Right ventricle myocardium superior (tissue), 1 donor: ENCODE measurements at places on chromosomes 16 and 17. TPM values are rescaled to one million over a fixed set of nuclear protein-coding genes. Genes with fewer than 3 reads are reported as not detected.

NPIPB6 gene
- 0.48 TPM for total RNA-seq

RND2 gene
- total RNA-seq, result 0.65 TPM

OR3A2 gene
- total RNA-seq, result 0.11 TPM

SYCE1L gene
- total RNA-seq, result 0.46 TPM

LLGL2 gene
- 3.6 TPM for total RNA-seq

PSMB3 gene
- 154 TPM for total RNA-seq

TCAP gene
- total RNA-seq, result 5,900 TPM

SMG6 gene
- total RNA-seq, result 19.3 TPM

TNFRSF17 gene
- not detected for total RNA-seq

DUSP14 gene
- total RNA-seq, result 19.6 TPM

CTRB1 gene
- total RNA-seq, result not detected

FBXO39 gene
- total RNA-seq, result 0.13 TPM

SLC2A4 gene
- total RNA-seq, result 141 TPM

SULT1A1 gene
- total RNA-seq, result 13.1 TPM

SOST gene
- not detected for total RNA-seq

LRRC46 gene
- total RNA-seq, result 0.19 TPM

NUPR1 gene
- 47.3 TPM for total RNA-seq

NXPH3 gene
- 3.7 TPM for total RNA-seq

ZNF213 gene
- total RNA-seq, result 6.1 TPM

ZNF423 gene
- 8.4 TPM for total RNA-seq

RAPGEFL1 gene
- 2.7 TPM for total RNA-seq

TMEM132E gene
- not detected for total RNA-seq

NXN gene
- total RNA-seq, result 20.2 TPM

KRT31 gene
- total RNA-seq, result not detected

KRT20 gene
- total RNA-seq, result not detected

CCDC78 gene
- 0.32 TPM for total RNA-seq

OTOP2 gene
- total RNA-seq, result not detected

AANAT gene
- not detected for total RNA-seq

TBC1D3E gene
- total RNA-seq, result not detected

NEUROD2 gene
- total RNA-seq, result not detected

APOH gene
- 0.32 TPM for total RNA-seq

TMC8 gene
- 1.6 TPM for total RNA-seq

OGFOD3 gene
- total RNA-seq, result 29.9 TPM

DCAKD gene
- 25.3 TPM for total RNA-seq

TBC1D28 gene
- not detected for total RNA-seq

LRRC37B gene
- 3.0 TPM for total RNA-seq

TBC1D3C gene
- not detected for total RNA-seq

HEATR9 gene
- not detected for total RNA-seq

PRRT2 gene
- 3.3 TPM for total RNA-seq

SLC47A1 gene
- 3.7 TPM for total RNA-seq

WFIKKN1 gene
- 0.13 TPM for total RNA-seq

C1QL1 gene
- total RNA-seq, result 7.3 TPM

MAF gene
- total RNA-seq, result 19.6 TPM

KIFC3 gene
- 61.6 TPM for total RNA-seq

CWC25 gene
- 7.6 TPM for total RNA-seq

DNASE1L2 gene
- 0.35 TPM for total RNA-seq

HYDIN gene
- 0.89 TPM for total RNA-seq

KRTAP2-3 gene
- total RNA-seq, result not detected

TMEM92 gene
- total RNA-seq, result not detected

CHST6 gene
- total RNA-seq, result 0.78 TPM

PRSS21 gene
- not detected for total RNA-seq

UNC13D gene
- 10.6 TPM for total RNA-seq

C17orf78 gene
- not detected for total RNA-seq

CMTM2 gene
- total RNA-seq, result 0.46 TPM

ATP2A1 gene
- not detected for total RNA-seq

CCL17 gene
- total RNA-seq, result not detected

KCNH6 gene
- total RNA-seq, result not detected

KRTAP3-2 gene
- total RNA-seq, result not detected

PPP1R27 gene
- not detected for total RNA-seq

APOBR gene
- total RNA-seq, result 0.48 TPM
